ENCODE measurements at places on chromosomes 16 and 17.

- no peak for DNase-seq
These were observed 6.8 kb downstream of the SLC6A2 start for GRCh38 chr16:55662644-55663031.

GRCh38 chr16:55016515-55016914 is 85.8 kb downstream of the IRX5 start:
- DNase-seq, result no peak

- DNase-seq, result no peak
These were observed 1.8 kb downstream of the TNS4 start for GRCh38 chr17:40499551-40500189.

- no peak for DNase-seq
These were observed 2.0 kb downstream of the ADGRG1 start for GRCh38 chr16:57630407-57630797.

DNA sequence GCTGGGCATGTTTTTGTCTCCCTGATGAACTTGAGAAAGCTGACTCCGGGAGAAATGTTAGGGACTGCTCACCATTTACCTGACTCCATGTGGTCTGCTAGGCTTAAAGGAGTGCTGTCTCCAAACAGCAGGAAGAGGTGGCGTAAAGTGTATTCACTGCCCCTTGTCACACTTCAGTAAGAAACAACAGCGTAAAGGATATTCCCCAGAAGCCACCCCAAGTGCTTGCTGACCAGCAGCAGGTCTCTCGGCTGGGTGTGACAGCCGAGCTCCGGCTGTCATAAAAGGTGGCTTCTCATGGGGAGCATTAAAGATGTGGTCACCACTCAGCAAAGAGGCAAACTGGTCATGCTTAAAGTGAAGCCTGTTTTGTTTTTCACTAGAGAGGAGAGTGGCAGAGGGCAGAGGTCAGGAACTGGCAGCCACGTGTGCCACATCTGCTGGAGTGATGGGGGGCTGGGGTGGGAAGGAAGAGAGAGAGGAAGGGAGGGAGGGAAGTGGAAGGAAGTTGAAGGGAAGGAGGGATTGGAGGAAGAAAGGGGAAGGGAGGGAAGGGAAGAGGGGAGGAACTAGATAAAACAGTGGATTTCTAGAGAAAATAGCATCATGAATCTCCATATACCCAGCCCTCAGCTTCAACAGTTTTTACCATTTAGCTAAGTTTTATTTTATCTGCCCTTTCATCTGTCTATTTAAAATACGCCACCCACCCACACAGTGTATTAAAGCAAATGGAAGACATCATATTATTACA is 119.3 kb downstream of the CLEC16A start:
- DNase-seq, result no peak

GRCh38 chr17:47338026-47338425 is 14.3 kb downstream of the EFCAB13 start:
- no peak for DNase-seq

GRCh38 chr17:75242461-75243042 is 18.9 kb downstream of the GGA3 start:
- no peak for DNase-seq

DNA sequence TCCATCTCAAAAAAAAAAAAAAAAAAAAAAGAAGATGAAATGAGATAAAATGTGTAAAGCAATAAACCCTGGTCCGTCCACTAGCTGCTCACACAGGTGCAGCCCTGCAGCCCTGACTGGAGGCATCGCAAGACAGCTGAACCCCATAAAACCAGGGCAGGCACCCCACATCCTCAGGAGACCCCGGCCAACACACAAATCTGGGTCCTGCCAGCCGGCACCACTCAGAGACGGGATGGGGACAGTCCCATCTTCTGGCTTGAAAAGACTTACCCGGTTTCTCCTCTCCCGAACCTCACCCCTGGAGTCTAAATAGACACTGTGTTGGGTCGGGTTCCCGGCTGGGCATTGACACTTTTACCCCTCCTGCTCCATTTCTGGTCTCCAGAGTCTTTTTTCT is 52.7 kb upstream of the TNRC6C start:
- DNase-seq, result no peak

DNA sequence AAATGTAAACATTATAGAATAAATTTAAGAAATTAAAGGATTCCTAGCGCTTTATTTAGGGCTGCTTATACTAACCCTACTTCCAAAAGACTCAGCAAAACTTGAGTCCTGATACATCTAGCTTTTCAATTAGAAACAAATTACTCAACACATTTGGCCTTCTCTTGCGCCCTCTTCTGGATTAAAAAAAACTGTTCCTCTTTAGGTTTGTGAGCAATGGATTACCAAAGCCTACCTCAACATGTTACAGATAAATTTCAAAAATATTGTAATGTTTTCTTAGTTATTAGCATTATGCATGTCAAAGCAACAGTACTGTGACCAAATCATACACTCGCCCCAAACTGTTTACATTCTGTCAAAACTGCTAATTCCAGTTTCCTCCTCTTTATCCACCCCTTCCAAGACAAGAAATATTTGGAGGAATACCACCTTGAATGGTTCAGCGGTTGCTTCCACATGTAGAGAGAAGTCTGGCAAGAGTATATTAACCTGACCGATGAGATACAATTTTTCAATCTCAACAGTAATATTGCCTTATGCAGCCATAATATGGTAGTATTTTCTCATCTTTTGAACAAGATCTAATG is 2.7 kb downstream of the NUFIP2 start:
- no peak for DNase-seq

GRCh38 chr16:57999971-58000705 is at the start of gene ZNF319:
Gene ZNF319, minus strand, starts transcription at chr16:58000672. Its CDS starts 2,407 bp downstream, at chr16:57998265.
- DNase-seq, result no peak

DNA sequence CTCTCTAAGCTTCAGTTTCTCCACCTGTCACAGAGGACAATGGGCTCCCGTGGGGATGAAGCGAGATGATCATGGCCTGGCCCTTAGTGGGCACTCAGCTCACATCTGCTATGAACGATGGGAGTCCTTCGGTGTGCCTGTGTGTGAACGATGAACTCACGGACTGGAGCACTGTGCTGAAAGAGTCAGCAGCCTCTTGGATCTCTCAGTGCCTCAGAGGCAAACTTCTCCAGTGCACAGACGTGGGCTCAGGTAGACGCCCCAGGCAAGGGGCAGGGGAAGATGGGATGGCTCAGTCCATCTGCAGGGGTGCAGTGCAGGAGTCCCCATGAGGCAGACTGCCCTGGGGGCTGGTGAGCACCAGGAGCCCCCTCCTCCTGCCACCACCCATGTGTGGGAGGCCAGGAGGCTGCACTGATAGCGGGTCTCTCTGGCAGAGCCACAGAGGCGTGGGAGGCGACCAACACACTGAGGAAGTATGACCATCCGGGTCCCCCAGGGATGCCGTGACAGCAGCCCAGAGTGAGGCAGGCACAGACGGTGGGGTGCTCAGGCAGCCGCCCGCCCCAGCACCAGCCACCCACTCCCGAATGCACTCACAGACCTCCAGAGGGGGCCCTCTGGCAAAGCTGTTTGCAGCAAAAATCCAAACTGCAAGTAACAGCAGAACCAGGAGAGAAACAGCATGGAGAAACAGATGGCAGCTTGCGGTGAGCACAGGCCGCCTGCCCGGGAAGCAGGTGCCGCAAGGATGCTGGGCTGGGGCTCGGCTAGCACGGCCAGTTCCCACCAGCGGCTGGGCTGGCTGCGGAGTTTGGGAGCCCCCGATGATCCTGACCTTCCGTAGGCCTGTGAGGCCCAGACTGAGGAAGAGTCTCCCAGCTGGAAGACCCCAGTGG is 82.7 kb downstream of the RPH3AL start:
- DNase-seq, result no peak

DNA sequence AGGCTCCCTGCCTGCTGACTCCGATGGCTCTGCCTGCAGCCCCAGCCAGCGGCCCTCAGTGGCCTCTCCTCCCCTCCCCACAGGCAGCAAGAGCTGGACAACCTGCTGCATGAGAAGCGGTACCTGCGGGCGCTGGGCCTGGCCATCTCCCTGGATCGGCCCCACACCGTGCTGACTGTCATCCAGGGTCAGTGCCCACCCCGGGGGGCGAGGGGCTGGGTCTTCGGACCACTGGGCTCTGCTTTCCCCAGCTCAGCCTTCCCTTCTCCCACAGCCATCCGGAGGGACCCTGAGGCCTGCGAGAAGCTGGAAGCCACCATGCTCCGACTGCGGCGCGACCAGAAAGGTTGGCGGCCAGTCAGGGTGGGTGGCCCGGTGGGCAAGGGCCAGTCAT is 3.4 kb downstream of the NOXO1 start:
- DNase-seq, result no peak

- no peak for DNase-seq
These were observed 147.9 kb downstream of the PMP22 start for GRCh38 chr17:15117239-15117638.

GRCh38 chr16:30882429-30883310 is 11.2 kb downstream of the BCL7C start:
- DNase-seq, result no peak

- DNase-seq, result no peak
These were observed 2.4 kb downstream of the HIC1 start for GRCh38 chr17:2057175-2057759.

DNA sequence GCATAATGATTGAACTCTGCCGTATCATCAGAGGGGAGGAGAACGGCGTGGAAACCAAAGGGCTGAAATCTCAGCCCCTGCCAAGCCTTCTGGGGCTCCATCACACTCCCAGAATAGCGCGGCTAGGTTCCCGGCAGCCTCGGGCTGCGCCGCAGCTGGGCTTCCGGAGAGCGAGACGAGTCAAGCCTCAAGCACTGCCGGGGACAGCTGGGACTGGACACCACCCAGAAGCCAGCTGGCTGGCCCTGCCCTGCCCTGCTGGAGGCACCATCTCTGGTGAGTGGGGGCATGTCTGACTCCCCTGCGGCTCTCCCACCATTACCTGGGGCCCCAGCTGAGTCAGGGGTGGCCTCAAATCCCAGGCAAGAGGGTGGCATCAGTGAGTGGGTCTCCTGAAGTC is 7.2 kb upstream of the GPRC5C start:
- no peak for DNase-seq

DNA sequence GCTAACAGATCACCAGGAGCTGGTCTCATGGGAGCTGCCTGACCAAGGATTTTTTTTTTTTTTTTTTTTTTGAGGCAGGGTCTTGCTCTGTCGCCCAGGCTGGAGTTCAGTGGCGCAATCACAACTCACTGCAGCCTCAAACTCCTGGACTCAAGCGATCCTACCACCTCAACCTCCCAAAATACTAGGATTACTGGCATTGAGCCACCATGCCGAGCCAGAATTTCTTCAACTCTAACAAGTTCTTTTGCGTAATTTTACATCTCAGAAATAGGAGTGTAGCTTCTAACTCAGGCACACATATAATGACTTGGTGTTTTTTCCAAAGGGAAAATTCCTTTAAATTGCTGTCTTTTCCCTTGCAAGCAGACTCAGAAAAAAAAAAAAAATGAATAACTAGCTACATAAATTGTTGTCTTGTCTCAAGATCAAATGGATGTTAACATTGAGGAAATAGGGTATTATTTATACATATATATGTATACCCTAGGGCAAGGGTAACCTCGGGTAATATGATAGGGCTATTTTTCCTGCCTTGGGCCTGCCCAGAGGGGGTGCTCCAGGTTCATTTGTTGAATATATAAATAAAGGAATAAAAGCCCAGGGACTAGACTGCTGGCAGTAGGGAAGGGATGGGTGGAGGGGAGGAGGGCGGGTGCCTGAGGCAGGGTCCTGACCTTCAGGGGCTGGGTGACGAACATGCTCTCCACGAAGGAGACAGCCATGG is 42.8 kb upstream of the GCSH start:
- no peak for DNase-seq

- no peak for DNase-seq
These were observed 415.9 kb upstream of the ERCC4 start for GRCh38 chr16:13503960-13504635.

DNA sequence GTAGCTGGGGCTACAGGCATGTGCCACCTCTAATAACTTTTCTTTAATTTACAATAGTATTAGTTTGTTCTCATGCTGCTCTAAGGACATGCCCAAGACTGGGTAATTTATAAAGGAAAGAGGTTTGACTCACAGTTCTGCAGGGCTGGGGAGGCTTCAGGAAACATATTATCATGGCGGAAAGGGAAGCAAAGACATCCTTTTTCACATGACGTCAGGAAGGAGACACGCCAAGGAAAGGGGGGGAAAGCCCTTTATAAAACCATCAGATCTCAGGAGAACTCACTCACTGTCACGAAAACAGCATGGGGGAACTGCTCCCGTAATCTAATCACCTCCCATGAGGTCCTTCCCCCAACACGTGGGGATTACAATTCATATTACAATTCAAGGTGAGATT is 18.3 kb downstream of the IL4R start:
- no peak for DNase-seq

GRCh38 chr17:46782250-46782953 is 36.1 kb downstream of the WNT3 start:
- DNase-seq, result no peak

DNA sequence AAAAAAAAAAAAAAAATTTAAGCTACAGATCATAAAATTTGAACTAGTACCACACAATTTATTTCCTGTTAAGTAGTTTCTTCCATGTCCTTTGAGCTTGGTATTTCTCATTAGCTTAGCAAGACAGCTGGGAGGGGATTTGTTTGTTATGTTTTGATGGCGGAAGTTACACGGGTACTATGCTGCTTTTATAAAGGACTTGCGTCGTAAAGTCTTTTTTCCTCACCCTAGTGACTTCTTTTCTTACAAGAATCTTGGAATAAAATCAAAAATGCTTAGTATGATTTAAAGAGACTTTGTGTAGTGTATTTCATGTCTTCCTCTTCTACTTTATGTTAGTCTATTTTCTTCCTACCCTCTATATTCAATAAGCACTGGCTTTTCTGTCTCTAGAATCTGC is 89.1 kb downstream of the NLK start:
- no peak for DNase-seq

GRCh38 chr17:42675348-42675964 is 1.3 kb downstream of the PLEKHH3 start:
- DNase-seq, result no peak

DNA sequence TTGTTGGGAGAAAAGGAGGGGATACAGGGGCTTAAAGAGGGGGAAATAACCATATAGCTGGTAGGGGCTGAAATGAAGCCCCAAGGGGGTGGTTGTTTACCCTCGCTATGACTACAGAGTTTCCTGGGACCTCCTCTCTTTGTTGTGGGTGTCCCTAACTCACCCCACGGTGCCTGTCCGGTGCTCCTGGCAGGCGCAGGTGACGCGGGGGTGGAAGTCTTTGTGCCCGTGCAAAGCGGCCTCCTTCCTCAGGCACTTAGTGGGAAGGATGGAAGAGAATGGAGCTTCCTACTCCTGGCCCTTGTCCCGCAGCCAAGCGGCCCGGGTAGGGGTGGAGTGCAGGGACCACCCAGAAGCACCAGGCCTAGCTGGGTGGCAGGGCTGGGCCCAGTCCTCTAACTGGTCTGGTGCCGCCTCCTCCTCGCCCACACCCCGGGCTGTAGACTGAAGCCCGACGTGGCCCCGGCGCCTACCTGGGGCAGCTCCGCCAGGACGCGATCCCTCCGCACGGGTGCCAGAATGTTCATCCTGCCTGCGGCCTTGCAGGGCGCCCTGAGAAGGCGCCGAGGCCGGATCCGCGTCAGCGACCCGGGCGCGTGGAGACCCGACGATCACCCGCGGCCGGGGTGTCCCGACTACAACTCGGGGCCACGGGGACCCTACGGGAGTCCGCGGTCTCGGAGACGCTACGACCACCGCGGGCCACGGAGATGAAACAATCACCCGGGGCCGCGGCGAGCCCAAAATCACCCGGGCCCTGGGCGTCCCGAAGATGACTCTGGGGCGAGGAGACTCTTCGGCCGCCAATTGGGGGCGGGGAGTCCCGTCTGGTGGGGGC is 709 bp downstream of the RAB34 start:
- DNase-seq, result no peak
